ENCODE measurements at places on chromosomes 1 and 21.

- no peak for DNase-seq
Observed at GRCh38 chr1:60891281-60891680, 191.1 kb upstream of the NFIA start.

DNA sequence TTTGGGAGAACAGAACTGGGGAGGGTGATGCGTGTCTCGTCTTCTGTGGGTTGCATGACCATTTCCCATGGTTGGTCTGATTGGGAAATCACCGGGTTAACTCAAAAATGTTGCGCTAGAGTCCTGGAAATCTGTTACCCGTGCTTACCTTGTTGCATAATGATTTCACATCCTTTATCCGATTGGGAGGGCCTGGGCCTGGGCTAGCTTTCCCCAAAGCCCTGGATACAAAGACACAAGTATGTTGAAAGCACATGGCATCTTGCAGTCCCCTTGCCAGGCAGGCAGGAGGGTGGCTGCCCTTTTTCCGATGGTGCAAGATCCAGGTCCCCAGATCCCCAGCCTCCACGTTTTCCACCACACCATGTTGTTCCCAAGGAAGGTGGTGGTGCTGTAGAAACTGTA lies 582 bp downstream of the TRPM2 start:
- DNase-seq, result no peak

- DNase-seq, result no peak
Observed at GRCh38 chr1:118306851-118307250, 121.8 kb upstream of the SPAG17 start.

DNA sequence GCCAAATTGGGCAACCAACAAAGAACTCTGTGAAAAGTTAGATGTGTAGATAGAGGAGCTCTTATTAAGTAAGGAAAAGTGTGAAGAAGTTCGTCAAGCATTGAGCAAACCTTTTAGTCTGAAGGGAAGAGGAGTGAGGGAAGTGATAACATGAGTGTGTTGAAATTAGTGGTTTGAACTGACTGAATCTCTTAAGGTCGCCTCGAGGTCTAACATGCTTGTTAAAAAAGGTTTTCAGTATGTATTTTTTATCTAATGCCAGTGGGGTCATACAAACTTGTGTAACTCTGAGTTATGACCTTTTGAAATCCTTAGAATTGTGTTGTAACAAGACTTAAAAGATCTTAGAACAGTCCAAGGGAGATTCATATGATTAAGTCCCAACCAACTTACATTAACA lies 34.1 kb downstream of the SOAT1 start:
- DNase-seq, result no peak

- DNase-seq, result no peak
Observed at GRCh38 chr1:228176461-228177182, 11.0 kb downstream of the IBA57 start.

DNA sequence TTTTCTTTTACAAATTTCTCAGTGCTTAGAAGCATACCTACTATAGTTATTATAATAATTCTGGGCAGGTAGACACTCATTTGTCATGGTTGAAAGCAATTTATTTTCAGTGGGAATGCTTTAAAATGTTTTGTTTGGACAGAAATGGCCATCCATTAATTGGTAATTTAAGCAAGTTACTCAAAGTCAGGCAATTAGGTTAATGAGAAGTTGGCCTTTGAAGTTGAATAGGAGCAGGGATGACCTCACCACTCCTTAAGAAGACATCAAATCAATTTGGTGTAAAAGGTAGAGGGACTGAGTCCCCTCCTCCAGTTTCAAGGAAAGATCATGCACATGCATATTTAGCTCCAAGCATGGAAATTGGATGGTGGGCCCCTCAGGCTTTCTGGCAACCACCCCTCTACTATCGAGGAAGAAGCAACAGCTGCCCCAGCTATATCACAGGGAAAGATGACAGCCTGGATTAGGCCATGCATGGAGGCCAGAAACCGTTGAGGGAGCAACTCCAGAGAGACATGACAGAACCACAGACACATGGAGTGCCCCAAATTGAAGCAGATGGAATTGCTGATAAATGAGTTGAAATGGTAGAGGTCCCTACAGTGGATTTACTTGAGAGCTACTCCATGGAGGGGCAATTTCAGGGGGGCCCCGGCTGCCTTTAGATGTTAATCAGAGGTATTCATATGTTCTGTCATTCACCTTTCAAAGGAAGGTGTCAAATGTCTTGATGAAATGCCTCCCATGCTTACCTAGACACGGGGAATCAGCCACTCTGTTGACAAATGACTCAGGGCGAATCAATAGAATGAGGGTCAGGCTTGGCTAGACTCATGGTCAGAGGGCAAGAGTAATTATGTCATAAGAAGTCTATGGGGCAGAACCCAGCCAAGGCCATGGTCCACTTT lies 26.7 kb downstream of the HLX start:
- DNase-seq, result no peak

DNA sequence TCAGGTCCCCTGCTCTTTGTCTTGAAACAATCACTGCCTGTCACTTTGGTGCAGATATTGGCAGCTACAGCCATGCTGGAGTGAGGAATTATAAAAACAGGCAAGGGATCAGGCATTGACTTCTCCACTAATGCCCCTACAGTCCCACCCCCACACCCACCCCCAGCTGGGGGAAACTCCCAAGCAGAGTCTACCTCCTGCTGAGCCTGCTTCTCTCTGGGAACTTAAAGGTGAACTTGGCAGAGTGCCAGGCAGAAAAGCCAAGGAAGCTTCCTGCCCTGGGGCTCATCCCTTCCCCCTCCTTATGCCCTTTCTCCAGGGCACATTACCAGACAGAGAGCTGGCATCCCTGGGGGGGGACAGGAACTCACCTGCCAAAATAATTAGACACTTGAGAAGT lies 6.7 kb downstream of the NCMAP start:
- no peak for DNase-seq

Data from HTR-8/SVneo (cell line).